IPS DF 6.9 (cell line): ENCODE measurements at places on chromosomes 3 and 15.

DNA sequence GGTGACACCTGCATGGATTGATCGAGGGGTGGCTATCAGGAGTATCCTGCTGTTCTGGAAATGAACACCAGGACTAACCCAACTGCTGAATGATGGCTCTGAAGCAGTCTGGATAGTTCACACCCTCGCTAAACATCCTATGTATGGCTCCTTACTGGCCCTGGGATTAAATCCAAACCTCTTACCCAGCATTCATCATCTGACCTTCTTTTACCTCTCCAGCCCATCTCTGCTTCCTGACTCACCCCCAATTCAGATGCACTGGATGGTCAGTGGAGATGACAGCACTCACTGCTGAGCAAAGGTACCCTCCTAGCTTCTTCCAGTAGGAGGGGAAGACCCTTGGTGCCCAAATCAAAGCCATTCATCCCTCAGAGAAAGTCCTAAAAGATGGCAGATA is 235.2 kb upstream of the TRIM42 start:
- no peak for DNase-seq

DNA sequence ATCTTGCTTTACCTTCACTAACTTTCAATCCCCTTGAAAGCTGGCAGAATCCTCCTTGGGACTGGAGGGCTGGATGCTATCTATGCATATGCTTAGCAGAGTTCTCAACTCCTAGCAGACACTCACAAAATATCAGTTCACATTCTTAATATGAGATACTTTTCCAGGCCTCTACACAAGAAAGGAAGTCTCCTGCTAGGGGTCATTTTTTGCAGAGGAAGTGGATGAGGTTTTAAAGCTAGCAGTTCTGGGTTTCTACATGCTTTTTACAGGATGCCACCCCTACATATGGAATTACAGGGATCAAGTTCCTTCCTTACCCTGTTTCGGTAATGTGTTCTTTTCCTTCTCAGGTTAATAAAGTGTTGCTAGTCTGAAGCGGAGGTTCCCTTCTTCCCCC is 206.3 kb upstream of the TP63 start:
- DNase-seq: no peak

DNA sequence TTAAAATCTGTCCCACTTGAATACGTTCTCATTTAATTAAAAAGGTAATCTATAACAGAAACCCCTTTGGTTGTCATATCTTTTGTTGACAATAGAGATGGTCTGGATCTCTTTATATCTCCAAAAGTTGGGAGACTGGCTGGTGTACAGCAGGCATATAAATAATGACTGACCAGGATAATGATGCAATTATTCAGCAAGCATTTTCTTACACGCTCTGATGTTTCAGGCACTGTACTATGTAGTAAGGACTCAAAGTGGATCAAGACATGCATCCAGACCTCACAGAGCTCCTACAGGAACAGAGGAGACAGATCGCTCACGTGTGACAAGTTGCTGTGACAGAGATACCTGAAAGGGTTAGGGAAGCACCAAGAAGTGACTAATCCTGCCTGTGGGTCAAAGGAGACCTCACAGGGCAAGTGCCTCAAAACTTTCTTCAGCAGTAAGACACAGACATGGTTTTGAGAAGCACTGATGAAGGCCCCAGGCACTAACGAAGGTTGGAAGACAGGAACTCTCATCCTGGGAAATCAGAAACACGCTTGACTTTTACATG is 25.7 kb downstream of the VPS39 start:
- no peak for DNase-seq

DNA sequence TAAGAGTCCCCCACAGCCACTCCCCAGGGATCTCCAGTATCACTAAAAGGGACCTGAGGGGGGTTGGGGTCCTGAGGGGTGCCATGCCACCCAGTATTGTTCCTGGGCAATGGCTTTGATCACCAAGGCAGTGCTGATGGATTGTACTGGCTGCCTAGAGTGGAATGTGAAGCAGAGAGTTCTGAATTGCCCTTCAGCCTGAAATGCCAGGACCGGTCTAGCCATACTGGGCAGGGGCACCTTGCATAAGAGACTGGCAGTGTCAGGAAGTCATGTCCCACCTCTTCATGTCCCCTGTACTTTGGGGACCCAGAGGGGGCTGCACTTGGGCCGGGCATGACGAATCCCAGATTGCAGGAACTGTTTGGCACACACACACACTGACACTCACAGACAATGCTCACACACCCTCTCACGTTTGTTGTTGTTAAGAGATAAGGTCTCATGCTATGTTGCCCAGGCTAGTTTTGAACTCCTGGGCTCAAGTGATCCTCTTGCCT is 4.5 kb upstream of the TKT start:
- no peak for DNase-seq
